ENCODE measurements at places on chromosomes 2 and 18.

GRCh38 chr2:215880970-215881369 is 132.4 kb downstream of the MREG start:
- no peak for DNase-seq

GRCh38 chr2:63195310-63195709 is 144.7 kb downstream of the OTX1 start:
- no peak for DNase-seq

DNA sequence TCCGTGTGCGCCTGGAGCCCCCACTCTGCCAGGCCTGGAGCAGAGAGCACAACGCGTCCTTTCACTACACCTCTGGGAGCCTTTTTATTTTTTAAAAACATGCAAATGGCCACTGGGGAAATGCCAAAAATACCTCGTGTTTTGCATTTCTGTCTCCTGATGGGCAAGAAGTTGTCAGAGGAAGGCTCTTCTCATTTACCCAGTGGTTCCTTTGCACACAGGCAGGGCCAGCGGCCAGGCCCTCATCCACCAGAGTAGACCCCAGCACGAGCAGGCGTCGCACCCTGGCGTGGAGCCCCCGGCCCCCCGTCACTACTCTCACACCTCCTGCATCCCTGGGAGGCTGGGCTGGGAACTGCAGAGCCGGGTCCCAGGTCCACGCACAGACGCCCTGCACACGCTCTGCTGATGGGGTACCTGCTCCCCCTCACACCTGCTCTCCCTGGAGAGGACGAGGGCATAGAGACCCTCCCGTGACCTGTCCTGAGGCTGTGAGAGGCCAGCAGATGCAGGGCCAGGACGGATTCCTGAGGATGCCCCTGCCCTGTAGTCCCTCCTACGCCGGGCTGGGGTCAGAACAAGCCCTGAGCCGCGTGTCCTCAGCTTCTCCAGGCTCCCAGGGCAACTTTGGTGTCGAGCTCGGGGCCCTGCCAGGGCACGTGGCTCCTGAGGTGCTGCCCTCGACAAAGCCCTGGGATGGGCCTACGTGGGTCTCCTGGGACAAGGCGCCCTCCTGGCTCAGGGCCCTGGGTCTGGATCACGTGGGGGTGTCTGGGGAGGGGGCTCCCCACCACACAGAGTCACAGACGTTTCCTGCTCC is 65.0 kb downstream of the NFATC1 start:
- DNase-seq, result no peak

DNA sequence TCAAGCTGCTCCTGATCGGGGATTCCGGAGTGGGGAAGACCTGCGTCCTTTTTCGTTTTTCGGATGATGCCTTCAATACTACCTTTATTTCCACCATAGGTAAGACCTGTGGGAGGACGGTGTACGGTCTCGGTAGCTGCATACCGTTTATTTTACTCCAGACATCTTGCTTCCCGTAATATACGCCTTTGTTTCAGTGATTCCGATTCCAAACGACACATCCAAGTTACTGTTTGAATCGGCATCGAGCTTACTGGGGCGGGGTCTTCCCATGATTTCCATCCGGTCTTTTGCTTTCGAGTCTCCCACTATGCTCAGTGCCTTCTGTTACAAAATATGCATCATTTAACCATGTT is 731 bp downstream of the RAB10 start:
- DNase-seq, result no peak

- DNase-seq, result no peak
These were observed 6.0 kb downstream of the RPIA start for GRCh38 chr2:88697370-88698026.
